MM.1S (cell line): ENCODE measurements at places on chromosomes 16 and 17.

DNA sequence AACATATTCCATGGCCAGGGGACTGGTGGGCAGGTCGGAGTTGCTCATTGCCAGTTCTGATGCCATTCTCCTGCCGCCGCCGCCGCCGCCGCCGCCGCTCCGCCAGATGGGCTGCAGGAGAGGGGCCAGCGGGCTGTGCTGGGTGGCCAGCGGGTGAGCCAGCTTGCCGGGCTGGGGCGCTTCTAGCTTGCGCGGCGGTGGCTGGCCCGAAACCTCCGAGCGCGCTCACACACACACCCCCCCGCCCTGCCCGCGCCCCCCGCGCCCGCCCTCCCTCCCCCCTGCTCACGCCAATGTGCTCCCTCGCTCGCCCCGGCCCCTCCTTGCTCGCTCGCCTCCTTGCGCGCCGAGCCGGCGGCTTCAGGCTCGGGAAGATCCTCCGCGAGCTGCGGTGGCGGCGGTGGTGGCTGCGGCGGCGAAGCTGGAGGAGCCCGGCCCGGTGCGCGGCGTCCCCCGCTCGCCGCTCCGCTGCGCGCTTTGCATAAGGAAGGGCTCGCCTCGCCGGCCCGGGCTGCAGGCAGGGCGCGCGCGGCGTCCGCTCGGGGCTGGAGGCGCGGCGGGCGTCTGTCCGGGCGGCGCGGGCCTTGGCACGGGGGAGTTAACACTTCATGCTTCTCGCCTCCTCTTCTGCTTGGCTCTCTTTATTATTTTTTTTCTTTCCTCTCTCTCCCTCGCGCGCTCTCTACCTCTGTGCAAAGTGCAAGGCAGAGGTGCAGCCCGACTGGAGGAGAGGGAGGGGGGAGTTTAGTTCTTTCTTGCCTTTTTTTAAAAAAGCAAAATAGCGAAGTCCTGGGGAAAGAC is 500 bp downstream of the MAF start:
- peak; percentile 27 for DNase-seq

- no peak for DNase-seq
These were observed 315.6 kb downstream of the SNX29 start for GRCh38 chr16:12291989-12292759.

DNA sequence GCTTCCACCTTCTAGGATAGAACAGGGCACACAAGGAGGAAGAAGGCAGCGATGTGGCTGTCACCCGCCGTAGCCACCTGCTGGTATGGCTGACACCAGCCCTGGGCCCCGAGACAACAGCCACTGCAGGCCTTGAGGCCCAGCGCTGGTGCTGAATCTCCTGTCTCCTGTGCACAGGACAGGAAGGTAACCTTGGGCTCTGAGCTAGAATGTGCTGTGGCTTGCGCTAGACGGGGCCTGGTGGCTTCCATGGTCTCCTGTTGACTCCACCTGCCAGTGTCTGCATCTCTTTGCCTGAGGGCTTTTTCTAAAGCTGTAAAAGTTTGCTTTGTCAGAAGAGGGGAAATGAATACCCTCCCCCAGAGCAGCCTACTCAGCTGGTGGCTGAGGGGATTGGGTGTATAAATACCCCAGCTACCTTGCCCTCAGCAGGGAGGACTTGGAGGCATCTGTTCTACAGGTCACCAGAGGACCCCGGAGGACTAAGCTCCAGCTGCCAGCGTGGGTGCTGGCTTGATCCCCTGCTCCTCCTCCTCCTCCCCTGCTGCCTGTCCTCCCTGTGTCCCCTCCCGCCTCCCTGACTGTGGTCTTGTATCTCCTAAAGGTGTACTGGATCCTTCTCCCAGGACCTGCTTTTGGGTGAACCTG is 76.1 kb upstream of the SDK2 start:
- DNase-seq, result no peak

GRCh38 chr17:19470530-19471261 is 59.7 kb downstream of the RNF112 start:
- no peak for DNase-seq

- peak; percentile 62 for DNase-seq
These were observed at the start of gene DNASE1 for GRCh38 chr16:3654249-3654991. Gene DNASE1, plus strand, starts transcription at chr16:3654691. Its CDS starts 683 bp downstream, at chr16:3655374.

GRCh38 chr16:24670623-24671454 is 58.6 kb upstream of the TNRC6A start:
- no peak for DNase-seq

- DNase-seq, result no peak
These were observed 194.4 kb downstream of the MAP2K6 start for GRCh38 chr17:69608808-69609472.

DNA sequence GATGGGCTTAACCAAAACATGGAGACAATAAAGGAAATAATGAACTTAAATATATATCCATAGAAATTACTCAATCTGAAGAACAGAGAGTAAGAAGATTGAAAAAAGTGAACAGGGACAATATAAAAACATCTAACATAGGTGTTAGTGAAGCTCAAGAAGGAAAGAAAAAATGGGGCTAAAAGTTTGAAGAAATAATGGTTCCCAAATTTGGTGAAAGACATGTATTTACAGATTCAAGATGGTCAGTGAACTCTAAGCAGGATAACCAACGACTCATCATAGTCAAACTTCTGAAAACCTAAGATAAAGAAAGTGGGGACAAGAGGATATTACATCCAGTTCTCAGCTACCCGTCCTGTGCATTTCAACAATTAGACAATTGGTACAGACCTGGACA is 22.6 kb downstream of the SDK2 start:
- DNase-seq, result no peak

DNA sequence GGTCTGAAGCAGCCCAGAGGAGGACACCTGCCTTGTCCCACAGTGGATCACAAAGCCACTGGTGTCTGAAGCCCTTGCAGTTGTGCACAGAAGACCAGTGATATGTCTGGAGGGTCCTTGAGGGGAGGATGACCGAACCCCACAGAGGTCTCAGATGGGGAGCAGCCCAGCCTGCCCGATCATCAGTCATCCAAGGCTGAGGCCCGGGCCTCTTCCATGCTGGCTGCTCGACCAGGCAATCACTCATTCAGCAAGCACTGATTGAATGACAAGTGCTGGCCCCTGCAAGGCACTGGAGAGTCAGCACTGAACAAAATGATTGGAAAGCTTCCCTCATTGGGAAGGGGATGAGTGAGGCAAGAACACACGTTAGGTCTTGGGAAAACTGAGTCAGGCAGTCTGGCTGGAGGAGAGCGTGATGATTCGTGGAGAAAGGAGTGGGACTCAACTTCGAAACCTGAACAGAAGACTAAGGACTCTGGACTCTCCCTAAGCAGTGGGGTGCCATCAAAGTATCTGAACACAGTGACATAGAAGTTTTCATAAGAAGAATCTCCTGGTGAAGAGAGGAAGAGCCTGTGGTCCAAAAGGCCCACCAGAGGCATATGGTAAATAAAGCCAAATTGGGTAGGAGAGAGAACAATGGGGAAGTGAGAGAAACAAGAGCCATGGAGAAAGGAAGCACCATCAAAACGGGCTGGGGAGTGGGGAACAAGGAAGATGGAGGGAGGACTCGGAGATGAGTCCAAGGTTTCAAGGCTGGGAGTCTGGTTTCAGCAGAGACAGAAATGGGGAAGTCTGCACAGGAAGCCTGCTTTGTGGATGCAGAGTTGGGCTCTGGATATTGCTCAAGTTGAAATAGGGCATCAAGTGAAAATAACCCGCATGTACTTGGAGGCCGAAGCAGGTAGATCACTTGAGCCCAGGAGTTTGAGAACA is 10.2 kb downstream of the PIK3R5 start:
- DNase-seq, result no peak

GRCh38 chr17:7811251-7811650 is 22.8 kb upstream of the KDM6B start:
- DNase-seq, result no peak

- DNase-seq, result no peak
These were observed at the start of gene GSG1L for GRCh38 chr16:28063591-28064061. Gene GSG1L, minus strand, starts transcription at chr16:28063714. Its CDS starts 290 bp downstream, at chr16:28063424.

- peak; percentile 70 for DNase-seq
These were observed 53.2 kb downstream of the NT5M start for GRCh38 chr17:17356149-17356930.

- DNase-seq, result no peak
These were observed 85.8 kb downstream of the MRC2 start for GRCh38 chr17:62713086-62713881.

GRCh38 chr16:75287708-75288107 is 36.3 kb upstream of the BCAR1 start:
- no peak for DNase-seq

GRCh38 chr16:4799171-4799855 is 3.1 kb downstream of the ROGDI start:
- no peak for DNase-seq

- no peak for DNase-seq
These were observed 29.4 kb upstream of the NUDT16L1 start for GRCh38 chr16:4663777-4664465.

DNA sequence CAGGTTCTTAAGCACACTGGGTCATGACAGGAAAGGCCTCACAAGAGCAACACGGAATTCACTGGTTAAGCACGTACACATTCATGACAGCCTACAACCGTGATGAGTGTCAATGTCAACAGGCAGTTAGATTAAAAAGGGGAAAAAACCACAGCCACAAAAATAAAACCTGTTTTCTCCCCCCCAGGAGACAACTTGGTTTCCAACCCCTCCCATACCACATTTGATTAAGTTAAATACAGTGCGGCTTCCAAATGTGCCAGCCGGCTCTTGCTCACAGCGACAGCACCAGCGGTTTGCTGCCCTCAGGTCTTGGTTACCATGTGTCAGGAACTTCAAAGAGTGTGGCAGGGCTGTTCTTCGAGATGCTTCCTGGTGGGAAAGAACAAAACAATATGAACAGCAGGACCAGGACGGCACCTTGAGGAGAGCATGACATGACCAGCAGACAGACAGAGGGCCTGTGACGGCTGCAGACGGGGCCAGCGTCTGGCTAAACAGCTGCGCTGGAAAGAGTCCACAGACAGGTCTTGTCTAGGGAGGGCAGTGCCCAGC is 193.6 kb downstream of the PARN start:
- DNase-seq, result no peak

- DNase-seq, result no peak
These were observed 317.6 kb downstream of the SEC14L1 start for GRCh38 chr17:77458202-77459017.

DNA sequence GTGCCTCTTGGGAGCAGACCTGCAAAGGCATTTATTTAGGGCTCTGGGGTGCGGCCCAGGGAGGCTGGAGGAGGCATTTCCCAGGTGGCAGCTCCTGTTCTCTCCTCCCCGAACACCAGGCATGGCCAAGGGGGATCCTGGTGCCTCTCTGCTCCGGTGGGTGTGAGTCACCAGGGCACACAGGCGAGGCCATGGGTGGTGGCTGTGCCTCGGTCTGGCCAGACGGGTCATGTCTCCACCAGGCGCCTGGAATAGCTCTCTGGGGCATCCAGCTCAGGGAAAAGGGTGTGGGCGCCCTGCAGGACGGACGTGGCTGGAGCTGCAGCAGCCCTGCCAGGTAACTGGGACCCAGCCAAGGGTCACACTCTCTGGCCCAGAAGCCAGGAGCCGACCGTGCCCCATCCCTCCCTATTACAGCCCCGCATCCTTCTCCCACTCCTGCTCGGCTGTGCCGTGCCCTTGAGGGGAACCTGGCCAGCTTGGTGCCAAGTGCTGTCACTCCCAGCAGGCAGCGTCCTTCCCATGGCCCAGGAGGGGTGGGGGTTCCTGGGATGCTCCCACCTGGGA is 25.8 kb downstream of the SOX8 start:
- no peak for DNase-seq

- no peak for DNase-seq
These were observed 5.1 kb downstream of the RHBDF1 start for GRCh38 chr16:67183-67791.

- no peak for DNase-seq
These were observed 11.9 kb downstream of the MCRIP1 start for GRCh38 chr17:81821147-81821546.

DNA sequence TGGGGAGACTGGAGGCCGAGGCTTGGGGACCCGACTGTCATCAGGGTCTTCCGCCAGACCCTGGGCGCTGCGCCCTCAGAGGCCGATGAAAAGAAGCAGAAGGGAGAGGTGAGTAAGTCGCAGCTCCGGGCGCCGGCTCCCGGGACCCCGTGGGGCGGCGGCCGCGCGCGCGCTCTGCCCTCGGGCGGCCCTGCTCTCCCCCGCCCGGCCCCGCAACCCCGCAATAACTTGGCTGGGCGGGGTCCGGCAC is 392 bp upstream of the ABHD15 start:
- peak; percentile 31 for DNase-seq

- no peak for DNase-seq
These were observed 907 bp upstream of the ESRP2 start for GRCh38 chr16:68236826-68237242.

DNA sequence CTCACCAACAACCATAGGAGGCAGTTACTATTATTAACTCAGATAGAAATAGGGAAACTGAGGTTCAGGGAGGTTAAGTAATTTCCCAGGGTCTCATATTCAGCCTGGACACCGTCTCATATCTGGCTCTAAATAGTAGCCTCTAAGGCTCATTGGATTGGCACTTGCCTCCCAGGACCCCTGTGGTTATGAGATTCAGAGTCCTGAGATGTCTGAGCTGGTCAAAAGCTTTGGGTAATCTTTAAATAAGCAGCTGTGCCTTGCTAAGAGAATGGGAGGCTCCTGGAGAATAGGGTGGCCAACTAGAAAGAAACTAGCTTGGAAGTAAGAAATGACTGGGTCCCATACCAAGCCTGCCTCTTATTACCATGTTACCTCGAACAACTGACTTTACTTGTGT is 50.3 kb upstream of the CRHR1 start:
- no peak for DNase-seq
